Epithelial cell of alveolus of lung (primary cell): ENCODE measurements at places on chromosomes 2 and 18. TPM values are rescaled to one million over a fixed set of nuclear protein-coding genes. Genes with fewer than 3 reads are reported as not detected.

The IL36B gene
- not detected in 2 replicates for total RNA-seq

The CAVIN2 gene
- 6.5 and 16.9 TPM in 2 replicates for total RNA-seq

The GAD1 gene
- not detected in 2 replicates for total RNA-seq

The LAMA1 gene
- total RNA-seq: 2.8 and 16.0 TPM in 2 replicates

The EVX2 gene
- not detected in 2 replicates for total RNA-seq

The SERPINB11 gene
- not detected in 2 replicates for total RNA-seq

The TTC31 gene
- total RNA-seq: 13.1 and 31.8 TPM in 2 replicates

The RASGRP3 gene
- 0.56 and 1.9 TPM in 2 replicates for total RNA-seq

The MYOM1 gene
- total RNA-seq: 0.13 and 0.48 TPM in 2 replicates

The C2orf92 gene
- total RNA-seq: 0.16 and 0.39 TPM in 2 replicates

The GTF2A1L gene
- total RNA-seq: 0.13 and 1.5 TPM in 2 replicates

The STK39 gene
- total RNA-seq: 9.4 and 25.3 TPM in 2 replicates

The REG3G gene
- total RNA-seq: not detected in 2 replicates

The UCN gene
- total RNA-seq: 1.0 and 11.3 TPM in 2 replicates

The VSNL1 gene
- 0.26 TPM in 1 of 2 replicates, not detected in the other for total RNA-seq

The DUSP2 gene
- total RNA-seq: 0.40 and 2.6 TPM in 2 replicates

The CDH20 gene
- total RNA-seq: 0.13 TPM in 1 of 2 replicates, not detected in the other

The TMEM169 gene
- total RNA-seq: 0.16 and 0.65 TPM in 2 replicates

The SCLY gene
- 9.7 and 20.0 TPM in 2 replicates for total RNA-seq

The PTPRN gene
- 22.6 and 64.0 TPM in 2 replicates for total RNA-seq

The AMER3 gene
- total RNA-seq: not detected in 2 replicates

The ATP6V1B1 gene
- total RNA-seq: 0.40 and 4.1 TPM in 2 replicates

The ASB1 gene
- total RNA-seq: 20.1 and 39.6 TPM in 2 replicates

The ERFE gene
- 2.4 and 9.1 TPM in 2 replicates for total RNA-seq

The ARL4C gene
- 3.0 and 17.1 TPM in 2 replicates for total RNA-seq

The FNDC4 gene
- 10.4 and 20.9 TPM in 2 replicates for total RNA-seq

The SLC14A1 gene
- total RNA-seq: 1.8 TPM in 1 of 2 replicates, not detected in the other

The SERPINB3 gene
- under 0.01 TPM in 1 of 2 replicates, not detected in the other for total RNA-seq

The REG3A gene
- not detected in 2 replicates for total RNA-seq

The SPAST gene
- 11.4 and 13.4 TPM in 2 replicates for total RNA-seq

The BUB1 gene
- total RNA-seq: 11.1 and 31.0 TPM in 2 replicates

The PLB1 gene
- total RNA-seq: 1.0 TPM in 1 of 2 replicates, not detected in the other

The LGALSL gene
- 3.4 and 17.7 TPM in 2 replicates for total RNA-seq

The ANKRD30B gene
- total RNA-seq: not detected in 2 replicates

The GKN2 gene
- total RNA-seq: not detected in 2 replicates

The TMEM150A gene
- total RNA-seq: 7.9 and 15.1 TPM in 2 replicates

The RNF125 gene
- total RNA-seq: 0.56 and 0.65 TPM in 2 replicates

The CTAGE1 gene
- 0.13 TPM in 1 of 2 replicates, not detected in the other for total RNA-seq

The FAM117B gene
- 2.6 and 5.9 TPM in 2 replicates for total RNA-seq

The RAB6D gene
- under 0.01 TPM in 1 of 2 replicates, not detected in the other for total RNA-seq

The OBSL1 gene
- 27.0 and 93.4 TPM in 2 replicates for total RNA-seq

The CGREF1 gene
- 1.2 and 4.6 TPM in 2 replicates for total RNA-seq

The SOX11 gene
- 9.6 and 21.8 TPM in 2 replicates for total RNA-seq

The GNAL gene
- 0.26 and 1.8 TPM in 2 replicates for total RNA-seq

The HOXD1 gene
- not detected in 2 replicates for total RNA-seq

The MAP3K19 gene
- total RNA-seq: not detected in 2 replicates

The KCNIP3 gene
- total RNA-seq: 0.78 and 0.96 TPM in 2 replicates

The CROCC2 gene
- total RNA-seq: 0.80 TPM in 1 of 2 replicates, not detected in the other

The CXCR1 gene
- total RNA-seq: not detected in 2 replicates

The KLHL14 gene
- total RNA-seq: not detected in 2 replicates

The UBR3 gene
- total RNA-seq: 10.9 and 19.1 TPM in 2 replicates

The TMEM237 gene
- 10.8 and 35.3 TPM in 2 replicates for total RNA-seq

The ARHGEF4 gene
- 2.3 and 7.4 TPM in 2 replicates for total RNA-seq

The VWA3B gene
- total RNA-seq: not detected in 2 replicates

The SCYGR4 gene
- not detected in 2 replicates for total RNA-seq
